ENCODE measurements at places on chromosomes 7 and 10.

DNA sequence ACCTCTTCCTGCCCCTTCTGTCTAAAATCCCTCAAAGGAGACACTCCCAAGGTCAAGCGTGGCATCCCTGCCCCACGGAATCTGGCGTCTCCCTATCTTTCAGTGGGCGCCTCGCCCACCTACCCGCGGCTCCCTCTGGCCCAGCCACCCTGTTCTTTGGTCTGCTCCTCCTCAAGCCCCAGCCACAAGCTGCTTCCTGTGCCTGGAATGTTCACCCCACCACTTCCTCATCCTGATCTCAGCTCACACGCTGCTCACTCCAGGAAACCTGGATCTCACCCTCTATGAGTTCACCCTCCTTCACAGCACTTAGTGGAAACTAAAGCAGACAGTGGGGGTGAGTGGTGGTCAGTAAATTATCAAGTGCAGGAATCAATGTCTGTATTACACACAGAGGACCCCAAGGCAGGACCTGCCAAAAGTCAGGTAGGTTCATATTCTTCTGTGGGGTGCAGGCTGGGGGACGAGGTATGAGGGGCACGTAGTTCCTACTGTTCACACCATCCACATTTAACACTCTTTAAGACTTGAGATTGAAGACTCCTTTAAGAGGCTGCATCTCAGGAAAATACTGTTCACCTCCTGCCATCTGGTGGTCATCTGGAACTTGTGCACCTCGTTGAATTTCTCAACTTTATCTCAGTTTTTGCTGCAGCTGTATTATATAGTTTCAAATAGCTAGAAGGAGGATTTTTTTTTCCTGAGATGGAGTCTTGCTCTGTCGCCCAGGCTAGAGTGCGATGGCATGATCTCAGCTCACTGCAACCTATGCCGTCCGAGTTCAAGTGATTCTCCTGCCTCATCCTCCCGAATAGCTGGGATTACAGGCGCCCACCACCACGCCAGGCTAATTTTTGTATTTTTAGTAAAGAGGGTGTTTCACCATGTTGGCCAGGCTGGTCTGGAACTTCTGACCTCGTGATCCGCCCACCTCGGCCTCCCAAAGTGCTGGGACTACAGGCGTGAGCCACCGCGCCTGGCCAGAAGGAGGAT is 166.6 kb downstream of the ARHGAP21 start:
- no peak for DNase-seq

GRCh38 chr7:50226145-50226544 is 78.4 kb upstream of the IKZF1 start:
- DNase-seq: no peak

DNA sequence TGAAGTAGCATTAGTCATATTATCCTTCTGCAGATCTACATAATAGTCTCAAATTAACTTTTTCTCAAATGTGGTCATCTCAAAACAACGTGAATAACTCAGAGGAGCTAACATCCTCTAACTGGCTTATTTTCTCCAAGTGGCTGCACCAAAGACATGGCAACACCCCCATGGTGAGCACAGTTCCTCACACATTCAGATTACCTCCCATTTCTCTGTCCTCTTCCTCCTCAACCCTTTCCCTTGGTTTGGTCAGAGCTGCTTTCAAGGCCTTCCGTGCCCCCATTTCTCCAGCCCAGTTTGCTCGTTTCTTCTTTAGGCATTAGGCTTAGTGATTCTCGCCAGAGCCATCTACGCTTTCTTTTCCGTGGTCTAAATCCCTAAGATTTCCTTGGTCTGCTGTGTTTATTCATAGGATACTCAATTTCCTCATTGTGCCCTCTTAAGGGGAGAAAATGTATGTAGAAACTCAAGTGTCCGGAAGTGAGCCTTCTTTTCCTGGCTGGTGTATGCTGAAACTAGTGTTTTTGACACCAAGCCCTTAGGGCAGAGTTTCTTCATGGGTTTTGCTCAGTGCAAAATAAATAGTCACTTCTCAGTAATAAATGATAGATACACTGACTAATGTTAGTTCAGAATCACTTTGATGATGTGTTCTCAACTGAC is 2.6 kb downstream of the MET start:
- DNase-seq: no peak

- no peak for DNase-seq
Measured at GRCh38 chr7:25308246-25308645, 80.0 kb upstream of the NPVF start.

DNA sequence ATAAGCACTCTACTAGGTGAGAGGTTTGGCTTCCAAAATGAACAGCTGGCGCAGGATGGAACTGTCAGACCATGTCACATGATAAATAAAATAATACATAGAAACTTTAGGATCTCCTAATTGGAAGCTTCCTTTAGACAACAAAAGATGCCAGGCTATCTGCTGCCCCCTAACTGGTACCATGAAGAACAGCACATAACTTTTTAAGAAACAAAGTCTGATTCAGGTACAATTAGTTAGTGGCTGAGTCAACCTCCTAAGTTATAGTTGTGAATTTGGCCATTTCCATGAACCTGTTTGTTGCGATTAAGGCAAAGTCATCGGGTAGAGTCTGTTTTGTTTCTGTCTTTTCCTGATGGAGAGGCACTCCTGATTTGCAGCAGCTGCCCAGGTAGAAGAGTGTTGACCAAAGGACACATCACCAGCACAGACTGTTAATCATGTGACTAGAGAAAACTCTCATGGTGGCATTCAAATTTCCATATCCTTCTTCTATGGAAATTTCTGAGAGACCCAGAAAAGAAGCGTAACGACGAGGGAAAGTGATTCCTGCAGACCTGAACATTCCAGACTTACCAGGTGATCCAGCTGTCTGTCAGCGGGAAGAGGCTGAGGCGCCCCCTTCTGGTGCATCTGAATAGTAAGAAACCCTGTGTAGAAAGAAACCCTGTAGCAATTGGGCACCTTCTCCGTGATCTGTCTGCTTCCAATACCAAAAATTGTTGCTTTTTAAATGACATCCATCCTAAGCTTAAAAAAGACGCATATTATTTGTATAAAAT is 8.6 kb upstream of the INHBA start:
- DNase-seq: no peak

DNA sequence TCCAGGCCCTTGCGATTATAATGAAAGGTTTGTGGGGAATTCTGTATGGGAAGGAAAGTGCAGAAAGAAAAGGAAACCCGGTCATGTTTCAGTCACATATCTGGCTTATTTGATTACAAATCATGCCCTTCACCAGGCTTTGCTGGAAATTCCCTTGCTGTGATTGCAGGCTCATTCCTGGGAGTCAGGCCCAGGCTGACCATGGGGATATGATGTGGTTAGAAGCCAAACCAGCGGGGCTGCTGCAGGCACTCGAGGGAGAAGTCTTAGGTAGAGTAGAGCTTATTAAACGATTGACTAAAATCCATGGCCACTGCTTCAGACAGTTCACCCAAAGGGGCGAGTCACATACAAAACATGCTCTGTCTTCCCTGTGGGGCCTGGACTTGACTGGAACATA is 16.2 kb downstream of the PKD1L1 start:
- DNase-seq: no peak

DNA sequence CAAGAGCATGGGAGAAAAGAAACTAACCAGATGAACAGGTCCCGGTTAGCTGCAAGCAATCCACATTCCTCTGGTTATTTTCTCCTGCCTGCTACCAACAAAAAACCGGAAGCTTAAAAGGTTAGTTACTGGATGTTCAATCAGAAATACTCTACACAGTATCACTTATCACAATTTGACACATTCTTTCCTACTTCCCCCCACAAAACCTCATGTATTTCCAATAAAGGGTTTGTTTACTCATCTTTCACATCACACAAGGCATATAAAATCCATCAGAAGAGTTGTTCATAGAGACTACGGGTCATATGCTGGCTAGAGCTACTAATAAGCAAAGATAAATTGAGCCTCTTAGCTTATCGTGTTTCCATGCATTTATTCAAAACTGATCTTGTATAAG is 4.8 kb downstream of the SLC25A28 start:
- DNase-seq: no peak

- no peak for DNase-seq
Measured at GRCh38 chr10:3931224-3931623, 146.2 kb upstream of the KLF6 start.

DNA sequence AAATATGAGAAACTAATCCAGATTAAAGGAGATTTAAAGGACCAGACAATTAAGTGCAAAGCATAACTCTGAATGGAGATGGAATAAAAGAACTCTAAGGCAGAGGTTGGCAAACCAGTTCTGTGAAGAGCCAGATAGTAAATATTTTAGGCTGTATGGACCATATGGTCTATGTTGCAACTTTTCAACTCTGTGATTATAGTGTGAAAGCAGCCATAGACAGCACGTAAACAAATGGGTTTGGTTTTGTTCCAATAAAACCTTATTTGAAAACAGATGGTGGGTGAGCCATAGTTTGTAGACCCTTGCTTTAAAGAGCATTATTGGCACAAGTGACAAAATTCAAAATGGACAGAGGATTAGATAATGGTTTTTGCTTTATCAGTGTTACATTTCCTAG is 884.1 kb downstream of the CCSER2 start:
- DNase-seq: no peak

DNA sequence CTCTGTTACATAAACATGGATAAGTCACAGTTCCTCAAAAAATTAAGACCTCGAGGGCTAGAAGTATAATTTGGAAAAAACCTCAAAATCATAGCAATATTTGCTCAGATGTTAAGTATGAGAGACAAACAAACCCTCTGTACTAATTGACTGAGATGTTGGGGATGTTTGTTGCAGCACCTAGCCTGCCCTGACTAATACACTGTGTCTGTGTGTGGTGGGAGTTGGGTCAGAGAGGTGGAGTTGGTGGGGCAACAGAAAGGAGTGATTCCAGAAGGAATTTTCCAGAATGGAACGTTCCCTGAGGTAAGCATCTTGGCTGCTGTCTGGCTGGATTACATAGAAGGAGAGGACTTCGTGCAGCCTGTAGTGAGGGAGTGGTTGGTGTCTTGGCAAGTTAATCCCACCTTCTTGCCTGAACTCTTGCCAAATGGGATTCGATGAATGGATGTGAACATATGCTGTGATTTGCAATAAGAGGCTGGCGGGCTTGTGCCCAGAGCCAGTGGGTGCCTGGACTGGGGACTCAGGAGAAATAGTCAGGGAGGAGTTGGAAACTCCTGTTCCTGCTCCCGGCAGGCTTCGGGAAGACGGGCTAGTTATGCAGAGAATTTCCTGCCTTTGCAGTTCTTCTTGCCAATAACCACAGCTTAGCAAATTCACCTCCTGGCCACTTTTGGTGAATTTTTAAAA is 9.3 kb upstream of the FAM180A start:
- DNase-seq: no peak

DNA sequence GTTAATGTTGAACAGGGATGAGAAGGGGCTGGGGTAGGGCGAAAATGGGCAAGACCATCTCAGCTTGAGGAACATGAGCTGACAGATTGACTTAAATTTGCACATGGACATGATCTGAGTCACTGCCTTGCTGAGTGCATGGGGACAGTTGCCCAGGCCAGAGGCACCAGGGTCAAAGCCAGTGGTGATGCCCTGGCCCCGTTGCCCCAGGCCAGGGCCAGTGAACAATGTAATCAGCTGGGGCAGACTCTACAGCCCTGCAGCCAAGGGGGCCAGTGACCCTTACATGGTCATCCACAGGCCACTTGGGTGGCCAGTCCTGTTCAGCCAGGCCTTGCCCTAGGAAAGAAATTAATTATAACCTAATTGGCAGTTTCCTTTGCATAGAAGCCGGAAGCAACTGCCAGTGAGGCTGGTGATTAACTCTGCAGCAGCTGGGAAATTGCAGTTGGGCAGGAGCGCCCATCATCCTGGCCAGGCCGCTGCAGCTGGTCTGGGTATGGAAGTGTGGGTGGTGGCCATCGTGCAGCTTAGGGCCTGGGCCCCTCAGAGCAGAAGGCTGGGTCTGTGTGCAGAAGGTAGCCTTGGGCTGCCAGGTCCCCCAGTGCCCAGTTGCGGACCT is 9.6 kb downstream of the RET start:
- no peak for DNase-seq

DNA sequence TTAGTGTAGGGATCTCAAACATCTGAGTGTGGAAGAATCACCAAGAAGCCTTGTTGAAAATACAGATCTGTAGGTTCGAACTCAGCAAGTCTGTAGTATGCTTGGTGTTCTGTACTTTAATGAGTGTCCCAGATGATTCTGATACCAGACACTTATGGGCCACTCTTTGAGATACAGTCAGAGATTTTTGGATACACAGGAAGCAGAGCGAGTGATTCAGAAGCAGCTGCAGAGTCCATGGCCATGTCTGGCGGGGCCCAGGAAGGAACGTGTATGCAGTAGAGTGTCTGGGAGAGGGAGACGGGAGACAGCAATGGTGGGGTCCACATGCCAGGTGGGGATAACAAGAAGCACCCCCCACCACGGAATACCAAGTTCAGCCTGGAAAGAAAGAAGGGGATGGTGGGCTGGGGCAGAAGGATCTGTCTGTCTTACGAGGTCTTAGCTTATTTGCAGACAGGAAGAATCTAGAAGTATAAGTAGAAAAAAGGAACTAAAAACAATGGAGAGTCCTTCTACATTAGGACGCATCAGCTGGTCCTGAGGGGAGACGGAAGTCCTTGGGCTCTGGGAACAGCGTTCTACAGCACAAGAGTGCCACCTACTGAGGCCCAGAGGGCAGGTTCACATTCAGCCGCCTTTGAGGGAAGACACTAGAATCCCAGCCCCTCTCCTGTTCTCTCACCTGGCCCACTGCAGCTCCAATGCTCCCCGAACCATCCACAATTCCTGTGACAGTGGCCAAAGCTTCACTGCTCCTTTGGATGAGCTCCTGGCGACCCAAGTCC is 55.4 kb downstream of the SLC37A3 start:
- no peak for DNase-seq

DNA sequence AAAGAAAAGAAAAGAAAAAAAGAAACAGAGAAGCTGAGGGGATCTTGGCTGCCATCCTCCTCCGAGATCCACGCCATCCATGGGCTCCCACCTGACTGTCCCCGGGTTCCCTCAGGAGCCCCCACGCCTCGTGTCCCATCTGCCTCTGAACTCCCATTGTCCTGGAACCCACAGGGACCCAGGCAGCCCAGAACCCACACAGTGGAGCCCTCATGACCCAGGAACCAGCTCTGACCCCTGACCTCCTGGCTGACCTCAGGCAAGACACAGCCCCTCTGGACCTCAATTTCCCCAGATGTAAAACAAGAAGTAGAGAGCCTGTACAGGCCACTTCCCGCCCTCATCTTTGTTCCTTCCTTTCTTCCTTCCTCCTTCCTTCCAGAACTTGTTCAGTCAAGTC is 40.4 kb downstream of the RASGEF1A start:
- DNase-seq: no peak

GRCh38 chr7:123437447-123437995 is 96.9 kb downstream of the IQUB start:
- no peak for DNase-seq

- no peak for DNase-seq
Measured at GRCh38 chr7:131124001-131124629, 203.6 kb upstream of the MKLN1 start.

DNA sequence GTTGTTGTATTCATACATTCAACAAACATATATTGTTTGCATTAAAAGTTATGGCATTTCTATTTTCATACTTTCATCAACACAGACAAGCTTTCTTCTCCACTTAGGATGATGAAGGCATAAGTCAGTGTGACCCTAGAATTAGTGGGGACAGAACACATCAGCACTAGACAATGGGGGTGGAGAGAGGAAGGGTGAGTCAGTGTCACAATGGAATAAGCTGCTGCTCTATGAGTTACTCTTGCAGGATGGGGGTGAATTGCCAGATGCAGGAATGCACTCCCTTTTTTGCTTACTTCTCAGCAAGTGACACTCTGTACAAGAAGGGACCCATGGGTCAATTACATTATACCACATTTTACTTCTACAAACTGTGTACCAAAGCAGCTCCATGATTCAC is 74.0 kb downstream of the DGKI start:
- no peak for DNase-seq

- DNase-seq: no peak
Measured at GRCh38 chr10:124116771-124117510, 23.5 kb upstream of the CHST15 start.

- DNase-seq: no peak
Measured at GRCh38 chr7:129843365-129843898, 109.3 kb downstream of the UBE2H start.
